ENCODE measurements at places on chromosomes 16 and 17. TPM values are rescaled to one million over a fixed set of nuclear protein-coding genes. Genes with fewer than 3 reads are reported as not detected.

The ARHGDIG gene
- polyA plus RNA-seq, result 2.6 TPM

The NLE1 gene
- polyA plus RNA-seq, result 1.1 TPM

The C17orf100 gene
- polyA plus RNA-seq, result 3.1 TPM

The HOXB2 gene
- polyA plus RNA-seq, result not detected

The HSD17B1 gene
- polyA plus RNA-seq, result 0.32 TPM

The CHST4 gene
- polyA plus RNA-seq, result not detected

The PIRT gene
- polyA plus RNA-seq, result 0.95 TPM

The CCL11 gene
- not detected for polyA plus RNA-seq
